ENCODE measurements at places on chromosomes 13 and 19.
A peak's percentile ranks its signal among the peaks of the same experiment; 100 is the strongest.

- no peak for DNase-seq
Observed at GRCh38 chr13:29170436-29171082, 350.4 kb downstream of the MTUS2 start.

DNA sequence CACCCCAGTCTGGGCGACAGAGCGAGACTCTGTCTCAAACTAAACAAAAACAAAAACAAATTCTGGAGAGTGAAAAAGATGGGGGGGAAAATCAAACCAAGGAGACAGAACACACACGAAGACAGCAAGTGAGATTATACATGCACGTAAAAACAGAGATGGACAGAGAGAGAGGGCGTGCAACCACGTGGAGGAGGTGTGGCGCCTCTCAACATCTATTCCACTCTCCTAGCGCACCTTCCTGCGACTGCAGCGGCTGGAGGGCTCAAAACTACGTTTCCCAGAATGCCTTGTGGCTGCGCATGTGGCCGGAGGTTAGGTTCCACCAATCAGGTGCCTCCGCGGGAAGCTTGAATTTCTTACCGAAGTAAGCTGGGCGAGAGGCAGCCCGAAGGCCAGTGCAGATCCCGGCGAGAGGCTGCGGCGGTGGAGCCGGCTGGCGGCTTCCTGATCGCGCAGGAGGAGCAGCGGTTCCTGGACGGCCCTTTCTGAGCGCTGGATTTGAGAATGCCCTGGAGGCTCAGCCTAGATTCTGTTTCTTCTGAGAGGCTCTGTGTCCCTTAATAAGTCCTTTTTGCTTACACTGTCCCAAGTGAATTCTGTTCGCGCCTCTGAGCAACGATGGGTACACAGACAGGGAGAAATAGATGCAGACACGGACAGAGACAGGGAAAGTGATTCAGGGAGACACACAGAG is 13.1 kb upstream of the NANOS2 start:
- DNase-seq: peak; percentile 93

- no peak for DNase-seq
Observed at GRCh38 chr19:45122832-45123231, 29.9 kb downstream of the PPP1R37 start.

DNA sequence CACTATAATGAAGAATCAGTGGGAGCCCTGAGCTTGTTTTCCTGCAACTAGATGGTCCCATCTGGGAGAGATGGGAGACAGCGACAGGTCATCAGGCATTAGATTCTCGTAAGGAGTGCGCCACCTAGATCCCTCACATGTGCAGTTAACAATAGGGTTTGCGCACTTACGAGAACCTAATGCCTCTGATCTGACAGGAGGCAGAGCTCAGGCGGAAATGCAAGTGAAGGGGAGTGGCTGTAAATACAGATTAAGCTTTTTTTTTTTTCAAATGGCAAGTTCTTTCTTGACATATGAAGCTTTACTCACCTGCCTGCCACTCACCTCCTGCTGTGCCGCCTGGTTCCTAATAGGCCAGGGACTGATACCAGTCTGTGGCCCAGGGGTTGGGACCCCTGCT is 14.4 kb downstream of the CDC16 start:
- no peak for DNase-seq

DNA sequence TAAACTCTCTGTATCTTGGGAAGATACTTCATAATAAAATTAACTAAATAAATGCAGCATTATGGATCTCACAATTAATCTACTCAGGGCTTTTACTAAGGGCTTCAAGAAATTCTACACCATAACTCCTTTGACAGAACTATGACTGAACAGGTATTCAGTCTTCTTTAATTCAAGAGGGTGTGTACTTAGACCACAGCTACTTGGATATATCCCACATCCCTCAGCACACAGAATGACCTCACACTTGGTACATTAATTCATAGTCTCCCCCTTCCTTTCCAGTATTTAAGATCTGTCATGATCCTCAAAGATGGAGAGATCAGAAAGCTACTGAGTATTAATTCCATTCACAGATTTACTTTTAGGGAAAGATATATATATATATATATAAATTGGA is 11.6 kb downstream of the DIAPH3 start:
- no peak for DNase-seq

DNA sequence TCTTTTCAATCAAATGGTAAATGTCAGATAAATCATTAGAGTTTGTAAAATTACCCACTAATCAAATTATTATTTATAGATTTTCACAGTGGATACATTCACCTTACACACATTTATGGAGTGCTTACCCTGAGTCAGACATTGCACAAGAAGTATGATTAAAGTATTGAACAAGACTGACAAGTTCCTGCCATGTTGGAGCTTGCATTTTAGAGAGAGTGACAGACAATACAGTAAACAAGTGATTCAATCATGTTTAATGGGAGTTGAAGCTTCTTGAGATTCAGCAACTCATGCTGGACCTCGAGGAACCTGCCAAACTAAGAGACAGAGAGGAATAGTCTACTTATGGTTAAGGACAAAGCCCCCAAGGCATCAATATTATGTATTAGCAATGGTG is 487.8 kb downstream of the PCDH17 start:
- no peak for DNase-seq

DNA sequence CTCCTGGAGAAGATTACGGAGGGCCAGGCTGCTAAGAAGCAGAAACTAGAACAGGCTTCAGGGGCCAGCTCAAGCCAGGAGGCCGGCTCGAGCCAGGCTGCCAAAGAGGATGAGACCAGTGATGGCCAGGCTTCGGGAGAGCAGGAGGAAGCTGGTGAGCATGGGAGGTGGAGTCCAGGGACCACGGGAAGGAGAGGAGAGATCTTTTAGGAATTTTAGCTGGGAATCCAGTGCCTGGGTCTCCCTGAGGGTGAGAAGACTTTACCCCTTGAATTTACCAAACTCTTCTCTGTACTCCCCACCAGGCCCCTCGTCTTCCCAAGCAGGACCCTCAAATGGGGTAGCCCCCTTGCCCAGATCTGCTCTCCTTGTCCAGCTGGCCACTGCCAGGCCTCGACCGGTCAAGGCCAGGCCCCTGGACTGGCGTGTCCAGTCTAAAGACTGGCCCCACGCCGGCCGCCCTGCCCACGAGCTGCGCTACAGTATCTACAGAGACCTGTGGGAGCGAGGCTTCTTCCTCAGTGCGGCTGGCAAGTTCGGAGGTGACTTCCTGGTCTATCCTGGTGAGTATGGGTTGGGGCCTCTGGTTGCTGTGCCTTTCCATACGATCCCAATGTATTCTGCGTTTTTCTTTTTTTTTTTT is 824 bp downstream of the TSEN34 start:
- DNase-seq: no peak

DNA sequence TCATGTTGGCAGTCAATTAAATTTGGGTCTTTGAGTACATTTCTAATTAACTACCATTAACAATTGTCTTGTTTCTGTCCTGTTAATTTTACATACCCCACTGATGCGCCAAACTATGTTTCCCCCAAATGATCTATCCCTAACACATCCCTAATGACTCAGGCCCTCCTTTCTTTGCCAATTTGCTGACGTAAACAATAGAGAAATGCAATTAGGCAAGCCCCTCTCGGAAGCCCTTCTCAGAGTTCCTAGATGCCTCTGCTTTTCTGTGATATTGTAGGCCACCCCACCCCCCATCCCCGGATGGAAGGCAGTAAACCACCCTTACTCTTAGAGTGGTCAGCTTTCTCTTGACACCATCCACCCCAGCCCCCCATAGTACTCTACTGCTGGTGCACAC is 74.2 kb downstream of the FLT1 start:
- no peak for DNase-seq

DNA sequence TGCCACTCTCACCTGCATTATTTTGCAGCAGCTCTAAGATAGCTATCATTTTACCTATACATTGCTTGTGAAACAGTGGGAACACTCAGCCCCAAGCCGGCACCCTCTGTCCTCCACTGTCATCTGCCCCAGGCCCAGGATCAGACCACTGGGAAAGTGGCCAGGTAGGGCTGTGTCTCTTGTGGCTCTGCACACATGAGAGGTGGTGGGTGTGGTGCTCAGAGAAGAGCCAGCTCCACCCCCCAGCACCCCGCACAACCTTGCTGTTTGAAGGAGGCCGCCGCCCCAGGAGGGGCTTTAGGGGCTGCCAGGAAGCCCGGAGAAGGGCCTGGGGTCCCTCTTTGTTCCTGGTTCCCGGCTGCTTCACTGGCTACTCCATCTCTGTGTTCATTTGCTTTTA is 26.6 kb downstream of the PPP1R37 start:
- DNase-seq: no peak

DNA sequence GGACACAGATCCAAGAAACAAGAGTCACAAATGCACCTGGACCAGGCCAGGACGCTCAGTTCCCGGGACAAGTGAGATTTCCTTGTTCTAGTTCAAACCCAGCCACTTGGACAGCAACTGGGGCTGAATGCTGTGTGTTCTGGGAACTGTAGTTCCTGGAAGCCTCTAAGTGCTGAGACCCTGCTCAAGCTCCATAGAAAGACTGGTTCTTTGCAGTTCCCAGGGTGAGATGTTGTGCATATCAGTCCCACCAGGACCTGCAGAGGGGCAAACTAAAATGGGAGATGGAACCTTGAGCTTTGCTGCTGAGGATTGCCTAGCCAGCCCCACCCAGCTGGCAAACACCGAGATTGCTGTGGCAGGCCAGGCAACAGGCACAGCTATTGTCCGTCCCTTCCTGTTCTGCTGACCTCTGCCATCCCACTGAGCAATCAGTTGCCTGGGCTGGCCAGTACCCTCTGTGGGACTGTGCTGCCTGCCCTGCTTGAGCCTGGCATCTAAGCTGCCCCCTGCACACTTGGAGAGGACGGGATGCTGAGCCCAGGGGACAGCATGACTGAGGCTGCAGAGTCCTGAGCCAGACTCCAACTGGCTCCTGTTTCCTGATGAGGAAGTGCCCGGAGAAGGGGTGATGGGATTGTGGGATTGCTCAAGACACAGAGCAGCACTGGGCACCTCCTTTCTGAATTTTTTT is 1.4 kb upstream of the GIPC1 start:
- DNase-seq: peak; percentile 52

Measured in T47D (cell line).